ENCODE measurements at places on chromosomes 16 and 17.
A peak's percentile ranks its signal among the peaks of the same experiment; 100 is the strongest.

DNA sequence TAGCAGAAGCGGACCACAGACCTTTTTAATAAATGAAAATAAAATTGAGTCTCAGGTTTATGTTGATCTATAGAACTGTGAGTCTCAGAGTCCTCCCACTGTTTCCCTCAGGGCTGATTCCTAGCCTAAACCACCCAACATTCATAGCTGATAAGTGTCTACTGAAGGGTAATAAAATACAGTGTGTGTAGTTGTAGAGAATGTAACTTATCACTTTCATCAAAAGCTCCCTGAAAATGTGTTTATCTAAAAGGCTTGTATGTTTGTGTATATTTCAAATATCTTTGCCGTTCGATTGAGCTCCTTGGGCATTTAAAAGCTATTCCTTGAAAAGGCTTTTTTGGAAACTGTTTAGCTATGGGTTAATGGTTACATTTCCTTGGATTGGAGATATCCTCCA, 740.3 kb upstream of the SOX9 start:
- no peak for DNase-seq

GRCh38 chr16:30378236-30379157, 3.9 kb downstream of the SEPTIN1 start:
- peak; percentile 95 for DNase-seq

- no peak for DNase-seq
Measured at GRCh38 chr16:23699100-23699499, 13.9 kb downstream of the ERN2 start.

DNA sequence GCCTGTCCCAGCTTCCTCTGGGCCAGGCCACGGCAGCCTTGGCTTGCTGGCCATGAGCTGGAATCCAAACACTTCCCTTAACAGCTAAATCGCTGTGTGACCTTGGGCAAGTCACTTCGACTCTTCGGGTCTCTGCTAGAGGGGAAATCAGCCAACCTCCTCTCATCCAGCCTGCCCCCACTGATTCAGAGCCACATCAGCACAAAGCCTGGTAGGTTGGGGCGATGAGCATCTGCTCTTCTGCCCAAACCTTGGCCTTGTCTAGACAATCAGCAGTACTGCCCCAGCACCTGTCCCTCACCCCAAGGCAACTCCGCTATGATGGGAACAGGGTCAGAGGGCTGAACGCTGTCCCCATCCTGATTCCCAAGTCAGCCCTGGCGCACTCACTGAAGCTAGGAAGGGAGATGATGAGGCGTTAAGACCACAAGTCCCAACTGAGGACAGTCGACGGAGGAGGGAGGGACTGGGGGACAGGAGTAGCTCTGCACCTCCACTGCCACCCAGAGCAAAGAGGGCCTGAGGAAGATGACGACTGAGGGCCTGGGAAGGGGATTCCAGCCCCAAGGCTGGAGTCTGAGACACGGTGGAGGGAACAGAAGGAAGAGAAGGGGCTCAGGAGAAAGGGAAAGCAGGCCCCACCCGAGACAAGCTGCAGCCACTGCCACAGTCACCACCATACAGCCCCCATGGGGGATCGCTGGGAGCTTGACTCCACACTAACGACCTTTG, 1.3 kb downstream of the CLUH start:
- DNase-seq: no peak
